Stimulated activated CD4-positive, alpha-beta T cell treated with anti-CD3 and anti-CD28 coated beads, TNF-alpha, amount 100 ng/mL, for 24 hours (primary cell): ENCODE measurements at places on chromosomes 6 and 20.

- DNase-seq: no peak
Observed at GRCh38 chr6:68760941-68761676, 126.0 kb downstream of the ADGRB3 start.

- DNase-seq: no peak
Observed at GRCh38 chr6:23905133-23905815, 220.7 kb upstream of the NRSN1 start.

GRCh38 chr20:53910351-53911002 is 159.9 kb downstream of the BCAS1 start:
- no peak for DNase-seq

GRCh38 chr20:38725931-38726803 is 1.9 kb downstream of the SLC32A1 start:
- peak; percentile 53 for DNase-seq

- no peak for DNase-seq
Observed at GRCh38 chr6:147534116-147534860, 25.8 kb downstream of the SAMD5 start.

DNA sequence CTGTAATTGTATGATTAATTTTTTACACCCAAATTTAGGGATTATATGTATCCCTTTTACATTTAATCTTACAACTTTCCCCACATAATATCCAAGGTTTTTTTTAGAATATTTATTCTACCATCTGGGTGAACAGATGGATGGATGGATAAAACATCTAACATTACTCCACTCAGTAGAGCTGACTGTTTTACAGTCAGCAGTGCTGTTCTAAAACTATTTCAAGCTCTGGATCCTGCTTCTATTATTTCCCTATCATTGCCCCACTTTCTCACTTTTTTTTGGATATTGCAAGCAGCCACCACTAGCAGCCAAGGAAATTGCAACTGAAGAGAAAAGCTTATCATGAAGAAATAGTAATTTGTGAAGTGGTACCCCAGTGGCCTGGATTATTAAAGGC is 173.7 kb downstream of the ARHGAP18 start:
- DNase-seq: no peak

- DNase-seq: no peak
Observed at GRCh38 chr6:111823831-111824607, 49.2 kb downstream of the FYN start.

DNA sequence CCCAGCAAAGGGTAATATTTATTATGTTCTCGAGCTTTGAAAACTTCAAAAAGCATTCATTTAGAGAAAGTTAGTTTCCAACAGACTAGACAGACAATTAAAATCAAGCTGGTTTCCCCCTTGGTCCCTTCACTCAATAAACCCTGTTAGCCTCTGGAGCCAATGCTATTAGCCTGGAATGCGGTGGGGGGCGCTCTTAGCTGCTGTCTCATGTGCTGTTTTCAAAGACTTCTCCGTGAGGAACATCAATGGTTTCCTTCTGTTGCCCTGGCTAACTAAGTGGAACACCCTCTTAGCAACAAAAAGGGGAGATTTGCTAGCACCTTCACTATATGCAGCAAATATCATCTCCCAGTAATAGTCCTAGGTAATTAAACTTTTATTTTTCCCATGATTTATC is 86.4 kb downstream of the LY86 start:
- DNase-seq: no peak
